ENCODE measurements at places on chromosomes 12 and 14.

DNA sequence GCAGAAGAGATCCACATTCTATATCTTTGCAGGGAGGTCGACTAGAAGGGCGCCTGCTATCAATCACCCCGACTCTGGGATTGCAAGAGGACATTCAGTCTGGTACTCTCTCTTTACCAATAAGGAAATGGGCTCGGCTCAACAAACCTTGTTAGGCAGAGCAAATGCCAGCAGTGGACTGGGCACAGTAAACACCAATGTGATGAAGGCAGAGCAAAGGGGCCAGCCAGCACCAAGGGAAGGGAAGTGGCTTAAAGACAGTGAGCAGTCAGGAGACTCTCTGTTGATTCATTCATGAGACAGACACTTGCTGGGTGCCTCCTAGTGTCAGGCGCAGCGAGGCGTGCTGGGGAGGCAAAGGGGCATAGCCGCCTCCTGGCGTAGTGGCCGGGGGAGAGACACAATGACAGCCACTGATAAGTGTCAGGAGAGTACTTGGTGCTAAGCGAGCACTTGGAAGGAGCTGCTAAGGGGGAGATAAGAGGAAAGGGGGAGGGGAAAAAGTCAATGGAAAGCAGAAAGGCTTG lies 34.1 kb downstream of the TMCC3 start:
- no peak for DNase-seq

- DNase-seq = no peak
Measured at GRCh38 chr12:114420944-114421335, 15.0 kb upstream of the TBX5 start.

- DNase-seq = no peak
Measured at GRCh38 chr12:11834104-11834812, 184.8 kb downstream of the ETV6 start.

- no peak for DNase-seq
Measured at GRCh38 chr12:86735072-86735471, 478.9 kb upstream of the MGAT4C start.

- DNase-seq = no peak
Measured at GRCh38 chr14:76975051-76975450, 53.5 kb downstream of the IRF2BPL start.

DNA sequence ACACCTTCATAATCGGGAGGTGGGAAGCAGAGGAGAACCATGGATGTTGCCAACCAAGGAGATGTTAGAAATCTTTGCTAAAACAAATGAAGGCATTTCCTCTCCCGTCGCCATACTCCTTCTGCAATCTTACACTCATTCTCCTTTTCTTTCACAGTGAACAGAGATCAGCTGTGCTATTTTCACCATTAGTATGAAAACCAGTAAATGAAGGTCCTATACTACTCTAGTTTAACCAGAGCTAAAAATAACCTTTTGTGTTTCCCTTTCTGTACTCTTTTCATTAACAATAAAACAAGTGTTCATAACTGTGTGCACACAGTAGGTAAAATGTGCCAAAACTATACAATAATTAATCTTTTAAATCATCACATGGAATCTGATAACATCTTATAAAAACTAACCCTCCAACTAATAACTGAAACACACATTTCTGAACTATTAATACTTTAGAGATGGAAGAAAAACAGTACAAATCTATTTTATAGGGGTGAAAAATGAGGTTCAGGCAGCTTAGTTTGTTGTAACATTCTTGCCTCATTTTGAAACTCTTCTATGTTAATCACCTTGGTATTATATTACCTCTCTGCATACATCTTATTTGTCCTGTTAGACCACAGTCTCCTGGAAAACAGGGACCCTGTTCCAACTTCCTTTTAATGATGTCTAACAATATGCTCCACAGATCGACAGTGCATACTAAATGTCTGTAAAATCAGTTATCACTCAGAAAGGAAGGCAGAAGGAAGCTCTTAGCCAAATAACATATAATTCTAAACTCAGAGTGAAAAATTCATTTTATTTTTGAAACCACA lies 69.5 kb downstream of the SPPL3 start:
- no peak for DNase-seq

DNA sequence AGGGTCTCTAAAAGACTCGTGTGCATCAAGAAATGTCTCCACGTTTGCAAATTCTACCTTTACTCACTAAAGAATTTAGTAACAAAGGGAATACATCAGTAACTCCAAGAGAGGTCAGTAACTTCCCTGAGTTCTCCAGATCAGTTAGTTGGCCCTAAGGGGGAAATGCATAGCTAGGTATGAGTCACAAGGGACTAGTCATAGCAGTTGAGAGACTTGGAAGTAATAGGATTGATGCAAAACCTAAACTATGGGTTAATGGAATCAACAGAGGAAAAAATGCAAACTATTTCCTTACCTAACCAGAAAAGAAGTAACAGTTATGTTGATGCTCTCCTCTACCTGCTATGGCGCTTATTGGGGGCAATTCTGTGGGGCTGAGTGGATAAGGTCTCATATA lies 148.8 kb upstream of the GARIN6 start:
- no peak for DNase-seq

DNA sequence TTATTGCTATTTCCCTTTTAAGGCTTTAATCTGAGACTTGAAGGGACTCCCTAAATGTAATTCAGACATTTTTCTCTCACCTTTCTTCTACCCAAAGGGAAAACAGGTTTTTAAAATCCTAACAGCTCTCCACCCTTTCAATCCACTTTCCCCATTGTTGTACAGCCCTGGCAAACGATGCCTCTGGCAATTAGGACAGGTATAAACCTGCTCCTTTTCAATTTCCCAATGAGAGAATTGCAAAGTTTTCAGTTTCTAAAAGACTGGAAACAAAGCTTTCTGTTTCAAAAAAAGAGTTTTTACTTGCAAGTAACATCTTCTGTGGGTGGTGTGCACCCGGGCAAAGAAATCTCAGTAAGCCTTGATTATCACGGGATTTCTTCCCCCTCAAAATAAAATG lies 131.2 kb downstream of the HMGA2 start:
- no peak for DNase-seq

Measured in effector CD8-positive, alpha-beta T cell (primary cell).